ENCODE measurements at places on chromosomes 5 and 9.
A peak's percentile ranks its signal among the peaks of the same experiment; 100 is the strongest.

DNA sequence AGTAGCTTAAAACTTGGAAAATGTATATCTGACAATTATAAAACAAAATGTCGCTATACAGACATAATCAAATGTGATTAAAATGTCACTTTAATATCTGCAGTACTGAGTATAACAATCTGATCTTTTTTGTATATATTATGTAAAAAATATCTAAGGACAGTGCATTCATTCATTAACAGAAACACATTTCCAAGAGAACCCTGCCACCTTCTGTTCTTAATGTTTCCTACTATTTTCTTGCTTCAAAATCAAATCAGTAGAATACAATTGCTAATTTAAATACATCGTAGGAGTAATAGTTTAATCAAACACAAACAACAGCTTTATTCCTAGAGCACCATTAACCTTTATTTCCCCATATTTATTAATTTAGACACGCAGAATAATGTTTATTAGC is 142.6 kb upstream of the ST8SIA4 start:
- no peak for DNase-seq

GRCh38 chr5:102241809-102242421 is 54.2 kb downstream of the SLCO4C1 start:
- no peak for DNase-seq

DNA sequence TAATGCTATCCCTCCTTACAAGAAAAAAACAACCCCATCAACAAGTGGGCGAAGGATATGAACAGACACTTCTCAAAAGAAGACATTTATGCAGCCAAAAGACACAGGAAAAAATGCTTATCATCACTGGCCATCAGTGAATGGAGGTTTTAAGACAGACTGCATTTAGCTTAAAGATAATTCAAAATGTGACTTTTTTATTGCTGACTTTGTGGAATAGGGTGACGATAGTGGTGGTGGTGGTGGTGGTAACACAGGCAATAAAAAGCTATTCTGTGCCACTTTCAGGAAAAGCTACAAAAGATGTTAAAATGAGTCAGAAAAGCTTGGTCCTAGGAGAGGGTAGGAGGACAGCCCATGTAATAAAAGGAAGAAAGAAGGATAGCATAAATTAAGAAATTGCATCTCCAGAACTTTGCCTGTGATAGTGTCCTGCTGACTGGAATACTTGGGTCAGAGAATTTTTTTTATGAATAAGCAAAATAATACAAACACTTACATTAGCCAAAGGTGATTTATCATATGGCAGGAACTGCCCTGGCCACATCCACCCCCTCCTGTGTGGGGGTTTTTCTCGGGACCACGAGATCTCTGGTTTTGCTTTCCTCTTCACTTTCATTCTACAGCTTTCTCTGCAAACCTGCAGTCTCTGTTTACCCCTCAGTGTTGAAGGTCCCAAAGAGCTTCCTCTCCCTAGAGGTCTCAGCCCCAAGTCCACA is 186.7 kb downstream of the DRD1 start:
- DNase-seq, result no peak

DNA sequence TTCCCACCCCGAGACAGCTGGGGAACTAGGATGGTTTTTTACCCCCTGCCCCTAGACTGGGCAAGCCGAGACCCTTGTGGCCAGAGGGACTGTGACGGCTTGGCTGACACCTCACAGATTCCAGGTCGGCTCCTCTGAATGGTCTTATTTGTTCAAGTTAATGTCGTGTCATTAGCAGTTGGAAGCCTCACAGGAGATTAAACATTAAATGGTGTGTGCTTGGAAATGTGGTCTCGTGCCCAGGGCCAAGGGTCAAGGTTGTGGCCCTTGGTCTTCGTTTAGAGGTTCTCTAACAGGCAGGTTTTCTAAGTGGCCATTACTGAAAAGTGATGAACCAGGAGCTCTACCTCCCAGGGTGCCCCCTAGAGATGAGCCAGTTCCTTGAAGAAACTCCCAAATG is 61.2 kb upstream of the RXRA start:
- DNase-seq, result no peak

- no peak for DNase-seq
Measured at GRCh38 chr5:176624938-176625337, 5.4 kb downstream of the SNCB start.

DNA sequence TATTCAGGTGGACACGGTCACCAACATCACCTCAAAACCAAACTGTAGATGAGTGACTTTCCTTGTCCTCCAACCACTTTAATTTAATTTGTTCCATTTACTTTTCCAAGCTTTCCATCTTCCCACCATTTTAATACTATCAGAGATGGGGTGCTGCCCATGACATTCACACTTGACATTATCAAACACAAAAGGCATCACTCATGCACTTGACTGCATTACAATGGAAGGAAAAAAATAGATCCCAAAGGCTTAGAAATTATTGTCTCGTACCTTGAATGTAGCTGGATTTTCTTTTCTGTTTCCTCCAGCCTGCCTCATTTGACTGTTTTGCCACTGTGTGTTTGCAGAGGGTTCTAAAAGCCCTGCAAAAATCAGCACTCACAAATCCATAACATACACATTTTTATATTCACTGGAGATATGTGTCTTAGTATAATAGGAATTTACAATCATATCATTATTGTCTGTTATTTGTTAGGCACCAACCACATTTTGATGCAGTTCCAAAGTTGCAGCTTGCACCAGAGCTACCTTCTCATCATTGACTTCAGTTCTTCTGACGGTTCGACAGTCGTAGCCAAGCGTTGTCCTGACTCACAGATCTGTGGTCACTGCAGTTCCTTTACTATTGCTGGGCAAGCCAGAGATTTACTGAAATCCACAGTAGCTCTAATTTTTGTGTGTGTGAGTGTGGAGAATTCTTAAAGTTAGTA is 712.3 kb upstream of the WWC1 start:
- DNase-seq, result no peak

- DNase-seq, result no peak
Measured at GRCh38 chr5:173231996-173232498, 3.0 kb downstream of the NKX2-5 start.

GRCh38 chr9:82761027-82761426 is 301.9 kb downstream of the RASEF start:
- DNase-seq, result no peak

GRCh38 chr9:137986268-137987099 is 108.9 kb downstream of the CACNA1B start:
- DNase-seq, result no peak

GRCh38 chr5:68054638-68055037 is 160.9 kb upstream of the PIK3R1 start:
- no peak for DNase-seq

GRCh38 chr5:53603009-53603687 is 42.7 kb downstream of the NDUFS4 start:
- DNase-seq, result no peak

GRCh38 chr5:73192370-73192769 is 19.4 kb downstream of the TMEM174 start:
- DNase-seq, result no peak

DNA sequence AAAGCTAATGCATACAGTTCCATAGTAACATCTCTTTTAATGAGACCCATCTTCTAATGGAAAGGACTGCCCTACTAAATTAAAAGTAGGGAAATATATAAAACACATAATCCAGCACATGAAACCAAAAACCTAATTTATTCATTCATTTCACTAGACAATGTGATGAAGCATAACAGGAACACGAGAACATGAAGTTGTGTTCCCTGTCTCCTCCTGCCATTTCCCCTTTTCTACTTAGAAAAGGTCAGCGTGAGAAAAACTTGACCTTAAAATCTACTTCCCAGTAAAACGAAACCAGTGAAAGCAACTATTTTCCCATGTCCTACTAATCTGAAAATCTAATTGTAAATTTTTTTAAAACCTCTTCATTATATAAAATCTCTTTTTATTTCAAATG is 847.5 kb downstream of the TLE1 start:
- no peak for DNase-seq

GRCh38 chr5:79878721-79879336 is 112.2 kb downstream of the MTX3 start:
- DNase-seq, result peak; percentile 51

DNA sequence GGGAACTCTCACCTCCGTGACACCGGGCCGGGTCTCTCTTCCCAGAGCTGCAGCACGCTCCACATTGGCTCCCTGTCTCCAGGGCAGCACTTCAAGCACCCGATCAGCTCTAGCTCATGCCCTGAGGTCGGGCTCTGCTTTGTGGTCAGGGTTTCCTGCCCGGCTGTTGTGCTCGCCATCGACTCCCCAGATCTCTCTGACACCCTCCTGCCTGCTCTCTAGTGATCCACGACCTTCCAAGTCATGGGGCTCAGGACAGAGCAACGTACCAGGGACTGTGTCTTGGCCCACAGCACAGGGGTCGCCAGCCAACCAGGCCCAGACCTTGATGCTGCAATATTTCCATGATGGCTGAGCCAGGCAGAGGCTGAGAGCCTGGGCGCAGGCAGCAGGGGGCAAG is 45.1 kb downstream of the PRRT1B start:
- peak; percentile 70 for DNase-seq

DNA sequence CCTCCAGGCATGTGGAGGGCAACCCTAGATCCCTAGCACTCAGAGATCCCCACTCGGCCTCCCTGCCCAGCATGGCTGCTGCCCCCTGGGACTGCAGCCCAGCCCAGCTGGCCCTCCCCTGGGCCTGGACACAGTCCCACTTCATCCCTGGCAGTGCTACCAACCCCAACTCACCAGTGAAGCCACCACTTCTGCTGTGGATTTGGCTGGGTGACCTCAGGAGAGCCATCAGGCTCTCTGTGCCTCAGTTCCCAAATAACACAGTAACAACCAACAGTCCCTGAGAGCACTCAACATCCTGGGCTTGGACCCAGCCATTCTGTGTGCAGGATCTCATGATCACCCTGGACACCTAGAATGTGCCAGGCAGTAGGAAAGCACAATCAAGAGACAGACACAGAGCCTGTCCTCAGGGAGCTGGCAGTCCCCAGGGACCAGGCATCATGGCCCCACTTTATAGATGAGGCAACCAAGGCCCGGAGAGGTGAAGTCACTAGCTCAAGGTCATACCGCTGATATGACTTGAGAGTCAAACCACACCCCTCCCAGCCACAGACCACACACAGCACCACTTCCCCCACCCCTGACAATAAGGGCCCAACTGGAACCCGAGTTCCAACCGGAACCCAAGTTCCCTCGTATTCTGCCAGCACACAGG is 4.7 kb upstream of the PSMB7 start:
- DNase-seq, result peak; percentile 45

DNA sequence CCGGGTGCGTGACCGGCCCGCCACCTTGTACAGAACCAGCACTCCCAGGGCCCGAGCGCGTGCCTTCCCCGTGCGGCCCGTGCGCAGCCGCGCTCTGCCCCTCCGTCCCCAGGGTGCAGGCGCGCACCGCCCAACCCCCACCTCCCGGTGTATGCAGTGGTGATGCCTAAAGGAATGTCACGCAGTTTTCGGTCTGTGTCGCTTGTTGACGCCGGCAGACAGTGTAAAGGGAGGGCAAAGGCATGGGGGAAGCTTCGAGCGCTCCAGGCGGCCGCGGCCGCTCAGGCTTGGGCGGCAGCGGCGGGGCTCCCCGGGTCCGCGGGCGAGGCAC is 1.3 kb downstream of the LRRC26 start:
- no peak for DNase-seq

- DNase-seq, result no peak
Measured at GRCh38 chr5:83856881-83857280, 136.2 kb upstream of the HAPLN1 start.

- DNase-seq, result no peak
Measured at GRCh38 chr9:110886832-110887231, 151.4 kb downstream of the LPAR1 start.

- no peak for DNase-seq
Measured at GRCh38 chr5:58450811-58451629, 8.9 kb downstream of the PLK2 start.

- DNase-seq, result no peak
Measured at GRCh38 chr5:10073441-10074104, 176.1 kb downstream of the ATPSCKMT start.

DNA sequence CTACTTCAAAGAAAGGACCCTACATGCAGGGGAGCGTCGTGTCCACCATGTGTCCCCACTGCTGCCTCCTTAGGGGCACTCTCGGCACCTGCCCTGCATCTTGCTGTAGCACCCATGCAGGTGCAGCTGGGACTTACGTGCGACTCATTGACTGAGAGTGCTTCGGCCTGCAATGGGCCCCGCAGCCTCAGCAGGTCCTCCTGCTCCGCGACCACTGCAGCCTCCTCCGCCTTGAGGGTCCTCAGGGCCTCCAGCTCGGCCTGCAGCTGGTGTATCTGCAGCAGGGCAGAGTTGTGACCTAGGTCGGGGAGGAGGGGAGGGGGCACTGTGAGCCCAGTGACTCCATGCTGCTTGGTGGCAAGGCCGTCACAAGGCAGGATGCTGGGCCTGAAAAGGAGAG is 27.1 kb downstream of the ARPC5L start:
- no peak for DNase-seq
